ENCODE measurements at places on chromosomes 3 and 15. TPM values are rescaled to one million over a fixed set of nuclear protein-coding genes. Genes with fewer than 3 reads are reported as not detected.

Gene SNX22
- total RNA-seq = 1.3 TPM

DNA sequence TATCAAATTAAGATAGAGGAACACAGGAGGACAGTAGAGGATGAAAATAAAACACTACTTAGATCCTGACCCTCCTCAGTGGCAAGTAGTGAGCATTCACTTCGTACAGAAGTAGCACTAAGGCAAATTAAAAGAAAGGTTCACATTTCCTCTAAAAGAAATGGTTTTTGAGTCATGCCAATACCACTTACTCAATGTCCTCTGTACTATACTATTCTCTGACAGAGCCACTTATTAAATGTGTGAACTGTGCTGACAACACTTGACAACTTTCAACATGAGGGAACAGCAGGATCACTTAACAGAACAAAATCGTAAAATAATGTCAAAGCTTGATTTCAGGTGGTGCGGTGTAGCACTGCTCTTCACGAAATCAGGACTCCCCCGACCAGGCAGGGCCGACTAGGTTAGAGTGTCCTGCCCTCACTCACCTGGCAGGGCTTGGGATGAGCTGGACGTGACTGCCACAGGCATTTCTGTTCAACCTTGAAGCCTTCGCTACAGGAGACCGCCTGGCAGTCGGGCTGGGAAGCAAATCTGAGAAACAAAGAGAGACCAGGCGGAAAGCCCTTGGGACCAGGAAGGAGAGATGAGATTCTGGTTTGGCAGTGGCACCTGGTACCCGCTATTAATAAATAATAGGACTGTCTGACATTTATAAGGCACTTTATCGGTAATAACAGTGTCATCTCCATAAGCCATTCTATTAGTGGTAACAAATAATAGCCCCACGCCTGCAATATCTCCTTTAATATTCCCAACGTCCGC, 611 bp upstream of the SLC27A2 start:
- DNase-seq = no peak

- DNase-seq = no peak
Measured at GRCh38 chr3:127050733-127051132, 67.8 kb downstream of the PLXNA1 start.

- DNase-seq = no peak
Measured at GRCh38 chr3:184740509-184741258, 28.8 kb upstream of the MAGEF1 start.

GRCh38 chr15:56047354-56047753, 53.9 kb upstream of the NEDD4 start:
- DNase-seq = no peak

DNA sequence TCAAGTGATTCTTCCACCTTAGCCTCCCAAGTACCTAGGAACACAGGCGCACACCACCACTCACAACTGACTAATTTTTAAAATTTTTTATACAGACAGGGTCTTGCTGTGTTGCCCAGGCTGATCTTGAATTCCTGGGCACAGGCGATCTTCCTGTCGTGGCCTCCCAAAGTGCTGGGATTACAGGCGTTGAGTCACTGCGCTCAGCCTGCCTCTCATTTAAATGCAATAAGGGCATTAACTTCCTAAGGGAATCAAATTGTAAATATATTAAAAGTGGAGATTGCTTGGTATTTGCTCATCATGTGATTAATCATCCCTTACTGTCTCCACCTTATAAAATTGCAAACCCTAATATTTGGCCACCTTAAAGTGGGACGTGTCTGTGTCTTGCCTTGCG, 65.2 kb downstream of the PGPEP1L start:
- no peak for DNase-seq

Gene PML
- 153 TPM for total RNA-seq

GRCh38 chr3:21942328-21942727, 191.3 kb upstream of the ZNF385D start:
- no peak for DNase-seq

Gene EPHB3
- 2.8 TPM for total RNA-seq

GRCh38 chr15:71792521-71792920, 17.8 kb upstream of the NR2E3 start:
- peak; percentile 58 for DNase-seq

Gene CCDC9B
- 85.6 TPM for total RNA-seq

Measured in Calu3 (cell line).